A549 treated with Mapracorat at 1 μM for 4 hours (cell line): ENCODE measurements at places on chromosomes 1 and 21. TPM values are rescaled to one million over a fixed set of nuclear protein-coding genes. Genes with fewer than 3 reads are reported as not detected.

The GPR25 gene
- not detected in 5 replicates for total RNA-seq

The MLLT11 gene
- 13.2 to 16.7 TPM (median 16.1 TPM) in 5 replicates for total RNA-seq

The CNTN2 gene
- total RNA-seq, result 0.08 TPM in 1 of 5 replicates, not detected in the others

The FAM177B gene
- total RNA-seq, result not detected in 5 replicates

The TPTE gene
- not detected in 5 replicates for total RNA-seq

The DNAJC28 gene
- 0.29 to 0.42 TPM (median 0.34 TPM) in 5 replicates for total RNA-seq

The AMPD1 gene
- total RNA-seq, result not detected in 5 replicates

The CLCNKA gene
- total RNA-seq, result 0.14 to 0.26 TPM in 2 of 5 replicates, not detected in the others

The MYBPH gene
- 0.09 TPM in 1 of 5 replicates, not detected in the others for total RNA-seq

The SPATA21 gene
- 0.07 to 0.22 TPM in 2 of 5 replicates, not detected in the others for total RNA-seq

The GJC2 gene
- total RNA-seq, result 0.09 to 0.58 TPM (median 0.41 TPM) in 5 replicates
